ENCODE measurements at places on chromosomes 13 and 19. TPM values are rescaled to one million over a fixed set of nuclear protein-coding genes. Genes with fewer than 3 reads are reported as not detected.

The ZNF628 gene
- 6.8 TPM for total RNA-seq

The CCL25 gene
- 0.26 TPM for total RNA-seq

The PSG11 gene
- not detected for total RNA-seq

The KDELR1 gene
- total RNA-seq, result 78.8 TPM

GRCh38 chr19:34774857-34775256 is 1.8 kb upstream of the ZNF599 start:
- no peak for DNase-seq
- H3K27me3 ChIP-seq, result peaks cover 9% of the 10 kb centered on the region
- H3K36me3 ChIP-seq, result peaks cover 2% of the 10 kb centered on the region
- peaks cover 11% of the 10 kb centered on the region for H3K4me1 ChIP-seq
- H3K27ac ChIP-seq, result no peak overlapping the region
- H3K4me3 ChIP-seq, result no peak overlapping the region

DNA sequence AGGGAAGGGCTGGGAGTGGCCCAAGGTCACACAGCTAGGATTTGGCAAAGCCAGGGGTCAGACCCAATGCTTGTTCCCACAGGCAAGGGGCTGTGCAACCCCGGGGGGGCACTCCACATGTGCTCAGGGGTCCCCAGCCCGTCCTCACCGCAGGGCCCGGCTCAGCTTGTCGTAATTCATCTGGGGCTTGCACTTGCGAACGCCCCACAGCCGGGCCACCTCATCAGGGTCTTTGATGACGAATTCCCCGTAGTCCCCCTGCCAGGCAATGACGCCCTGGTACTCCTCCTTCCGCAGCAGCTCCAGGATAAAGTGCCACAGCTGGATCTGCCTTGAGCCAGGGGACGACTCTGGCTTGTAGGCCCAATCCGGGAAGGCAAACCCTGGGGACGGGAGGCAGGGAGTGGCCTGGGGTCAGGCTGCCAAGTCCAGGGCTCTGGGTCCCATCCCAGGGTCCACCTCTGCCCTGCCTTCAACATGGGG is 4.7 kb downstream of the ERF start:
- peaks cover 38% of the 10 kb centered on the region for H3K4me1 ChIP-seq
- H3K27me3 ChIP-seq, result no peaks in the 10 kb centered on the region
- peaks cover 17% of the 10 kb centered on the region for H3K36me3 ChIP-seq
- H3K4me3 ChIP-seq, result no peak overlapping the region

The NXNL1 gene
- not detected for total RNA-seq

The MYBPC2 gene
- total RNA-seq, result 0.30 TPM

DNA sequence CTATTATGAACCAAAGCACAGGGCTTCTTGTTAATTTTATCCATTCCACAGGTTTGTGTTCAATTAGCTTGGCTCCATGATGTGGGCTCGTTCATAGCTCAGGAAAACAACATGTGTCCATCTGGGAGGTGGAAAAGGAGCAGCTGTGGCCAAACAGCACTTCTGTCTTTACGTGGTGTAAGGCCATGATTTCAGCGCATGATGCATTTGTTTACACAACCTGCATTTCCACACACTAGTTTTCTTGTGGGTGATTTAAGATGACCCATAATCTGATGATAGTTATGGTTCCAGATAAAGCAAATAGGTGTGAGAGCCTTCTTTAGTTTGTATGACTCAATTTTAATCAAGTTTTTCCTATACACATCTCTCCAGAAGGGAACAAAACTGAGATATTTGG is 101.7 kb downstream of the TNFRSF19 start:
- DNase-seq, result no peak
- H3K4me3 ChIP-seq, result no peak overlapping the region
- peaks cover 4% of the 10 kb centered on the region for H3K27me3 ChIP-seq

DNA sequence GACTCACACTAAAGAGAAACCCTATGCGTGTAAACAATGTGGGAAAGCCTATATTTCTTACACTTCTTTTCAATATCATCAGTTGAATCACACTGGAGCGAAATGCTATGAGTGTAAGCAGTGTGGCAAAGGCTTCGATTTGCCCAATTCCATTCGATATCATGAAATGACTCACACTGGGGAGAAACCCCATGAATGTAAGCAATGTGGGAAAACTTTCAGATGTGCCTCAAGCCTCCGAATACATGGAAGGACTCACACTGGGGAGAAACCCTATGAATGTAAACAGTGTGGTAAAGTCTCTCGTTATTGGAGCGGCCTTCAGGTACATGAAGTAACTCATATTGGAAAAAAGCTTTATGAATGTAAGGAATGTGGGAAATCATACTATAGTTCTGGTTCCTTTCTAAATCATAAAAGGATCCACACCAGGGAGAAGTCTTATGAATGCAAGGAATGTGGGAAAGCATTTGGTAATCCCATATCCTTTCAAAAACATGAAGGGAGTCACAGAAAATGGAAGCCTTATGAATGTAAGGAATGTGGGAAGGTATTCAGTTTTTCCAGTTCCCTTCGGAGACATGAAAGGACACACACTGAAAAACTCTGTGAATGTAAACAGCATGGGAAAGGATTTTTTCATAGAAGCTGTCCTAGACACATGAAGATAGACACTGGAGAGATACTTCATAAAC is 28.1 kb downstream of the ZNF20 start:
- H3K27ac ChIP-seq, result peak overlapping the region; percentile 32
- peaks cover 44% of the 10 kb centered on the region for H3K36me3 ChIP-seq
- peaks cover 30% of the 10 kb centered on the region for H3K4me1 ChIP-seq
- DNase-seq, result no peak
- no peak overlapping the region for H3K4me3 ChIP-seq

GRCh38 chr19:16164222-16164890 is 9.0 kb downstream of the CIB3 start:
- H3K27ac ChIP-seq, result no peak overlapping the region
- H3K4me1 ChIP-seq, result peaks cover 21% of the 10 kb centered on the region

GRCh38 chr19:10004617-10005016 is 5.7 kb downstream of the COL5A3 start:
- peak overlapping the region; percentile 14 for H3K27ac ChIP-seq
- H3K27me3 ChIP-seq, result peaks cover 45% of the 10 kb centered on the region
- no peaks in the 10 kb centered on the region for H3K36me3 ChIP-seq

DNA sequence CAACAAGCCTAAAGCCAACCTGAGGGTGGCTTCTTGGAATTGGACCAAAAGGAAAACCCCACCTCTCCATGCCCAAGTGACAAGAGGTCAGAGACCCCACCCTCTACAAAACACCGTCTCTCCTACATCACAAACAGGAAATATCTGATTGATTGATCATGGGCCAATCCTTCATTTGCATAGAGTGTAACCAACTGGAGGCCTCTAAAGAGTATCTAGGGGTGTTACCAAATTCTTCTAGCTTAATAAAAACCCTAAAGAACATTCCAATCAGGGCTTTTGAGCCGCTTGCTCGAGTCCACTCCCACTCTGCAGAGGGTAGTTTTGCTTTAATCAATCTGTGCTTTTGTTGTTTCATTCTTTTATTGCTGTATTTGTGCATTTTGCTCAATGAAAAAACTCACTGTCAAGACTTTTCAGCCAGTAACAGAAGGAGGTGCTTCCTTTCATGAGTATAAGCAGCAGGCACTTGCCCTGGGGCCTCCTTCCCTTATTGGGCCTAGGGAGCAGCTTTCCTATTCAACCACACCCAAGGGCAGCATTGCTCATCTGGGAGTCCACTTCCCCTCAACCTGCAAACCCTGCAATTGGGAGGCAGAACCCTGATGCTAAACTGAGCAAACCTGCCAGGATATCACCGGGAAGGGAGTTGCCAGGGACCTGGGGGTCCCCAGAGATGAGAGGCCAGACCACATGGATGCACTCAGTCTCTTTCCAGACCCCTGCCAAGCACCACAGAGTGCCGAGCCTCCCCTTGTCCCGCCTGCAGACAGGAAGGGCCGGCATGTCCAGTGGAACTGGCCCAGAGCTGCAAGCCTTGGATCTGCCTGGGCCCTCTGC is 154.3 kb upstream of the VSTM2B start:
- no peak overlapping the region for H3K4me3 ChIP-seq
- no peak for DNase-seq
- H3K27ac ChIP-seq, result no peak overlapping the region
- no peaks in the 10 kb centered on the region for H3K4me1 ChIP-seq
- peaks cover 17% of the 10 kb centered on the region for H3K27me3 ChIP-seq
- H3K36me3 ChIP-seq, result no peaks in the 10 kb centered on the region

DNA sequence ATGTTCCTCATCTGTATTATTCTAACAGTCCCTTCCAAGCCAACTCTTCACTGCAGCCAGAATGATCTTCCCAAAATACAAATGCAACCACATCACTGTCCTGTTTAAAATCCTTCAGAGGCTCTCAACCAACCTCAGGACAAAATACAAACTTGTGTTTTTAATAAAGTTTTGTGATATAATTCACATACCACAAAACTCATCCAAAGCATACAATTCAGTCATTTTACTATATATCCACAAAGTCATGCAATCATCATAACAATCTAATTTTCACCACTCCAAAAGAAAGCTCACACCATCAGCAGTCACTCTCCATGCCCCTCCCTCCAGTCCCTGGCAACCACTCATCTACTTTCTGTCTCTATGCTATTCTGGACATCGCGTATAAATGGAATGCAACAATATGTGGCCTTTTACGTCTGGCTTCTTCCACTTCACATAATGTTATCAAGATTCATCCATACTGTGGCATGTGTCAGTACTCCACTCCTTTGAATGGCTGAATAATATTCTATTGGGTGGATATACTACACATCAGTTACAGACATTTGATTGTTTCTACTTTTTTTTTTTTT is 81.7 kb upstream of the DOCK9 start:
- DNase-seq, result no peak
- H3K4me3 ChIP-seq, result no peak overlapping the region
- peaks cover 59% of the 10 kb centered on the region for H3K4me1 ChIP-seq
- H3K27me3 ChIP-seq, result no peaks in the 10 kb centered on the region
- H3K27ac ChIP-seq, result no peak overlapping the region

The ZNF699 gene
- total RNA-seq, result 6.7 TPM

The PRODH2 gene
- total RNA-seq, result not detected

DNA sequence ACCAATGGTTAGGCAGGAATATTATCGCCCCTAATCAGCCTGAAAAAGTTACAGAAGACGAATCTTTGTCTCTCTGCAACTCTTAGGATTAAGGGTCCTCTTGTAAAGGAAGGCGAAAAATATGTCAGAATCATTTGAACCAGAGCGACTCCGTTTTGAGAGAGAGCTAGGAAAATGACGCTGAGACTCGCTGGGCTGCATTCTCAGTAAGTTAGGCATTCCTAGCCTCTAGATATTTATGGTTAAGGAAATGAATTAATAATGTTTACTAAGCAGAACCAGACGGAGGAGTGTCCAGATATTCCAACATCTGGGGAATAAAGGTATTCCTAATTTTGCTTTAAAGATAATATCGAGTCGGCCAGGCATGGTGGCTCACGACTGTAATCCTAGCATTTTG is 755 bp upstream of the ZNF726 start:
- no peak for DNase-seq
- H3K36me3 ChIP-seq, result peaks cover 29% of the 10 kb centered on the region
- H3K4me3 ChIP-seq, result peak overlapping the region; percentile 94
- peak overlapping the region; percentile 58 for H3K27ac ChIP-seq

DNA sequence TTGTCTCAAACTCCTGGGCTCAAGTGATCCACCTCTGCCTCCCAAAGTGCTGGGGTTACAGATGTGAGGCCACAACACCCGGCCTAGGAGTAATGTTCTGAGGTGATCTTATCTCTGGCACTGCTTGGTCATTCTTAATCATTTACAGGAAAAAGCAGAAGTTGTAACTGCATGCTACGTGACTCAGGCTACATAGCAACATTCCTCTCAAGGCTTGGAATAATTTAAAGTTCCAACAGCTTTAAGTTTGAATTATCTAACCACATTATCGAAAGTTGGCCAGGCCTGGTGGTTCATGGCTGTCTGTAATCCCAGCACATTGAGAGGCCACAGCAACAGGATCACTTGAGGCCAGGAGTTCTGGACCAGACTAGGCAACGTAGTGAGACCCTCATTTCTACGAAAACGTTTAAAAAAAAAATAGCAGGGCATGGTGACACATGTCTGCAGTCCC is 3.9 kb upstream of the B9D2 start:
- no peak overlapping the region for H3K27ac ChIP-seq
- H3K27me3 ChIP-seq, result no peaks in the 10 kb centered on the region
- no peak overlapping the region for H3K4me3 ChIP-seq
- no peak for DNase-seq
- H3K36me3 ChIP-seq, result peaks cover 2% of the 10 kb centered on the region

- H3K4me3 ChIP-seq, result no peak overlapping the region
- H3K4me1 ChIP-seq, result no peaks in the 10 kb centered on the region
- DNase-seq, result no peak
- no peak overlapping the region for H3K27ac ChIP-seq
- no peaks in the 10 kb centered on the region for H3K27me3 ChIP-seq
- no peaks in the 10 kb centered on the region for H3K36me3 ChIP-seq
These were observed 77.1 kb downstream of the NALCN start for GRCh38 chr13:101339202-101339601.

The IGFLR1 gene
- total RNA-seq, result 80.2 TPM

- peak; percentile 32 for DNase-seq
- no peak overlapping the region for H3K4me3 ChIP-seq
- no peak overlapping the region for H3K27ac ChIP-seq
- peaks cover 1% of the 10 kb centered on the region for H3K27me3 ChIP-seq
These were observed 16.1 kb downstream of the ZFR2 start for GRCh38 chr19:3852614-3853254.

DNA sequence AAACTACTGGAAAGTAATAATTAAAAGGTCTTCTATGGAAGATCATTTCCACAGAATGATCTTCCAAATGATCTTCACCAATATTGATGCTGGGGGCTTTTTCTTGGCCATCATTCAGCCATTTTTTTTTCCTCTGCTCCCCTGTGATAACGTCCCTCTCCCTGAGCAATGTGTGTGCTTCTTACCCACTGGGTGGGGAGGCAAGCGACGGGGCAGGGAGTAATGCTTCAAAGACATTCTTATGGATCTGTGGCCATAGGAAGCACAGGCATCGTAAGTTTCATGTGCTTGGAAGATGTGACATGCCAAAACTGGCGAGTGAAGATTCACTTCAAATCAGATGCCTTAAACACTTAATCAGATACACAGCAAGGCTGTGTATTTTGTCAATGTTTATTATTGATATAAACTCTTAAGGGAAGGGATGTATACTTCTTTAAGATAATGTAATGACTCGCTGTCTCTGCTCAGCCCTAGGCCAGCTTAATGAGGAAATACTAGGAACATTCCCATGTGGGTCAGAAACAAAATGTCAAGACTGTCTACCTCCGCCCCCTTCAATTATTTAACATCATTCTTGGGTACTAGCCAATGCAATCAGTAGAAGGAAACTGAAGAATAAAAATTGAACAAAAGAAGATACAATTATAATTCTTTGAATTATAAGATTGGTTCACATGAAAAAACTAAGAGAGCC is 34.1 kb upstream of the SERPINE3 start:
- peaks cover 2% of the 10 kb centered on the region for H3K27me3 ChIP-seq
- H3K4me3 ChIP-seq, result no peak overlapping the region
- no peaks in the 10 kb centered on the region for H3K4me1 ChIP-seq

The CYP2A6 gene
- total RNA-seq, result not detected

DNA sequence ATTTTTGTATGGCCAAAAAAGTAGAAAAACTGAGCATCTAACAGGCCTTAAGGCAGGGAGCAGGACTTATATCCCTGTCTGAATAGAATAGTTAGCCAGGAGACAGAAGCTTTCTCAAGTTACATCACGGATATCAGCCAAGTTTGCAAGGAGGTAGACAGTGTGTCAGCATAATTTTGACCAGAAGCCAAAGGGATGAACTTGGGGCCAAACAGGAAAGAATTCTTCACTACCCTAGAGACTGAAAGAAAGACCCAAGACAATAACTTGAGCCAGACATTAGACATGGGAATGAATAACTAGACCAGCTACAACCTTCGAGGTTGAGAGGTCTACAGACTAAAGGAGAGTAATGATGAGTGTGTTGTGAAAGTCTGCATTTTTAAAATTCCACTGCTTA is 48.1 kb upstream of the PCDH9 start:
- no peak overlapping the region for H3K4me3 ChIP-seq
- no peaks in the 10 kb centered on the region for H3K4me1 ChIP-seq
- no peak overlapping the region for H3K27ac ChIP-seq
- H3K36me3 ChIP-seq, result no peaks in the 10 kb centered on the region
